Sciatic nerve (tissue), 2 donors: ENCODE measurements at places on chromosomes 13 and 19.
A peak's percentile ranks its signal among the peaks of the same experiment; 100 is the strongest.

- no peak for DNase-seq
Measured at GRCh38 chr19:3586127-3586626, 899 bp downstream of the GIPC3 start.

DNA sequence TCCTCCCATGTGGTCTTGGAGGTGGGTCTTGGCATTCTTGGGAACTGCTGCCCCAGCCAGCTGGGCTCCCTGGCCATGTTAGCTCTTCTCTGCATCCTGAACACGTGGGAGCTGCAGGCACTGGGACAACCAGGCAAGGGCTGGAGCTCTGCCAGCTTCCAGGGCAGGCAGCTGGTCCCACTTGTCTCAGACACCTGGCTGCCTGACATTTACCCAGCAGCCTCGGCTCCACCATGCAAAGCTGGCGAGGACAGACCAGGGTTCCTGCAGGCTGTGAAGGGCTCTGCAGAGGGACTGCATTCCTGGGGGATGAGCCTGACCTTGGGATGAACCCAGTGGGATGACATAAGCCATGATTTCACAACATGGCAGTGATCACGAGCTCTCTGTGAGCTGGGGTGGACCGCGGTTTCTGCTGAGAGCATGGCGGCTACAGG is 99.0 kb upstream of the TSHZ3 start:
- no peak for DNase-seq

GRCh38 chr13:65275108-65275507 is 1955.0 kb downstream of the PCDH9 start:
- DNase-seq, result no peak

DNA sequence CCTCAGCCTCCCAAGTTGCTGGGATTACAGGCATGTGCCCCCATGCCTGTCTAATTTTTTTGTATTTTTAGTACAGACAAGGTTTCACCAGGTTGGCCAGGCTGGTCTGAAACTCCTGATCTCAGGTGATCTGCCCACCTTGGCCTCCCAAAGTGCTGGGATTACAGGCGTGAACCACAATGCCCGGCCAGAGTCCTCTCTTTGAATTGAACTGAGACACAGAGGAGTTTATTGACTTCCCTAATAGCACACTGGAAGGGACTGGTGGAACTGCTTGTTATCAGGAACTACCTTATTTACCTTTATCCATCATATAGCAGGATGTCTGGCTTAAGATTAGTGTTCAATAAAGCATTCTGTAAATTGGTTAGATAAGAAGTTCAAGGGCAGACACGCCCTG is 613.8 kb downstream of the EFNB2 start:
- no peak for DNase-seq

DNA sequence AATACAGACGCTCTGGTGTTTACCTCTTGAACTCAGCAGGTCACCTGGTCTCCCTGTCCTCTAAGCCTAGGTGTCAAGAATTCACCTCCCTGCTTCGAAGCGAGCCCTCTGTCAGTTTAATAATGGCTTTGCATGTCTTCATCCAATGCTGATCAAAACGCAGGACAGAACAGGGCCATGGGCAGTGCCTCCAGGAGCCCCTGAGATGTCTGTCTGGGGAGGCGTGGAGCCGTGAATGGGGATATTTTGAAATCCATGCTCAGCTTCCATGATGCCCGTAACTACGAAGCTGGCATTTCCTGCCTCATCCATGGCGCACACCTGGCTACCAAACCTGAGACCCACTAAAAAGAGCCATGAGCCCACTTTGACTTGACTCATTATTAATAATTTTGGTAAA is 113.7 kb downstream of the RAB20 start:
- no peak for DNase-seq

DNA sequence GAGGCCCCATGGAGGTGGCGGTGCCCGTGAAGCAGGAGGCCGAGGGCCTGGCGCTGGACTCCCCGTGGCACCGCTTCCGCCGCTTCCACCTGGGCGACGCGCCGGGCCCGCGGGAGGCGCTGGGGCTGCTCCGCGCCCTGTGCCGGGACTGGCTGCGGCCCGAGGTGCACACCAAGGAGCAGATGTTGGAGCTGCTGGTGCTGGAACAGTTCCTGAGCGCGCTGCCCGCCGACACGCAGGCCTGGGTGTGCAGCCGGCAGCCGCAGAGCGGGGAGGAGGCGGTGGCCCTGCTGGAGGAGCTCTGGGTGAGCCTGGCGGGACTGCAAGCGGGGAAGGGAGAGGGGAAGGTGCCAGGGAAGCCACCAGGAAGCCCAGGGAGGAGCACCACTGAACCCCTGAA is 5.8 kb downstream of the ZNF444 start:
- no peak for DNase-seq

- peak; percentile 4 for DNase-seq
Measured at GRCh38 chr19:34409189-34410164, 5.3 kb downstream of the PDCD2L start.

DNA sequence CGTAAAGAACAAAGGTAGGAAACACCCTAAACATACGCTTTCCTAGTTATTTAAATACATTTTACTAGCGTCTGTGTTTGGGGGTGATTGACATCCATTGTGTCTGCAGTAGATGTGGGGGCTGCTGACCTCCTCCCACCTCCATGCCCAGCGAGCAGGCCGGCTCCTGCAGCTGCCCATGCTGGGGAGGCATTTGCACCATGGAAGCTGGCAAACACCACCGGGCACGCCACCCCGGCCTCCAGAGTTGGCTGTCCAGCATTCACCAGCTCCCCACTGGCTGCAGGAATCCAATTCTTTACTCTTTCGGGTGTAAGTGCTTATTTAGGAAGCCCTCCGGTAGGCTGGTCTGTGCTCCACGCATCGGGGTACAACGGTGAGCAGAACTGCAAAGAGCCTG is 115.4 kb upstream of the USP29 start:
- no peak for DNase-seq

GRCh38 chr13:36681894-36682624 is 8.2 kb downstream of the SERTM1 start:
- no peak for DNase-seq

DNA sequence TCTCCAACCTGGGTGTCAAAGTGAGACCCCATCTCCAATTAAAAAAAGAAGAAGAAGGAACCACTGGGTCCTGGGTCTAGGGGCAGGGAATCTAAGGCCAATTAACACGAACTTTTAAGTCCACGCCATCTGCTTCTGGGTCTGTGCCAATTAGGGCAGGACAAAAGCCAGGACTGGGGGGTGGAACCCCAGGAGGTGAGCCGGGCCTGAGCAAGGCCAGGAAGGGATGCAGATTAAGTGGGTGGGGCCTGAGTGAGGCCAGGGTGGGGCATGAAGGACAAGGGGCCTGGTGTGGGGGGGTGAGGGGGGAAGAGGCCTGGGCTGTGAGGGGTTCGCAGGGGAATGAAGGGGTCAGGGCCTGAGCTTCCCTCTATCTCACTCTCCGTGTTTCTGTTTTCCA is 26.3 kb upstream of the ZNF83 start:
- DNase-seq, result no peak

GRCh38 chr19:35345671-35346111 is 2.0 kb upstream of the FFAR1 start:
- peak; percentile 34 for DNase-seq

GRCh38 chr13:80040196-80040980 is 300.5 kb downstream of the SPRY2 start:
- DNase-seq, result no peak

DNA sequence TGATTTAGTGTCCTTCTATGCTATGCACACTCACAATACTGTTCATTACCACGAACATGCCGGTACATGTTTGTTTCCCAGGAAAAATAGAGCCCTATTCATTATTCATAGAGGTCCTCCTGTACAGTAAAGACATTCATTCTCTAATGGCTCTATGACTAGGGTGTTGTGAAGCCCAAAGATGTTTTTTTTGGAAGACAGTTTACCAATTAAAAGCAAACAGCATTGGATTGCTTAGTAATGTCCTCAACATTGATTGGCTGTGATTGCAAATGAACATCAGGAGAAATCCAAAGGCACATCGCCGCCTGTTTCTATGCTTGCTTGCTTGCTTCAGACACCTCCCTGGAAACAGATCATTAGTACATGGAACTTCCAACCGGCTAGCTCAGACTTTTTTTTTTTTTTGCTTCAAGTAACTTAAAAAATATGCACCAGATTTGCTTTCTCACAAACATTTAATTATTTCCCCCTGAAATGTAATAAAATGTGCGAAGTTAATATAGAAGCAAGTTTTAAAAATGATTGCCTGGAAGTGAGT is 8.8 kb upstream of the GPC6 start:
- DNase-seq, result no peak

DNA sequence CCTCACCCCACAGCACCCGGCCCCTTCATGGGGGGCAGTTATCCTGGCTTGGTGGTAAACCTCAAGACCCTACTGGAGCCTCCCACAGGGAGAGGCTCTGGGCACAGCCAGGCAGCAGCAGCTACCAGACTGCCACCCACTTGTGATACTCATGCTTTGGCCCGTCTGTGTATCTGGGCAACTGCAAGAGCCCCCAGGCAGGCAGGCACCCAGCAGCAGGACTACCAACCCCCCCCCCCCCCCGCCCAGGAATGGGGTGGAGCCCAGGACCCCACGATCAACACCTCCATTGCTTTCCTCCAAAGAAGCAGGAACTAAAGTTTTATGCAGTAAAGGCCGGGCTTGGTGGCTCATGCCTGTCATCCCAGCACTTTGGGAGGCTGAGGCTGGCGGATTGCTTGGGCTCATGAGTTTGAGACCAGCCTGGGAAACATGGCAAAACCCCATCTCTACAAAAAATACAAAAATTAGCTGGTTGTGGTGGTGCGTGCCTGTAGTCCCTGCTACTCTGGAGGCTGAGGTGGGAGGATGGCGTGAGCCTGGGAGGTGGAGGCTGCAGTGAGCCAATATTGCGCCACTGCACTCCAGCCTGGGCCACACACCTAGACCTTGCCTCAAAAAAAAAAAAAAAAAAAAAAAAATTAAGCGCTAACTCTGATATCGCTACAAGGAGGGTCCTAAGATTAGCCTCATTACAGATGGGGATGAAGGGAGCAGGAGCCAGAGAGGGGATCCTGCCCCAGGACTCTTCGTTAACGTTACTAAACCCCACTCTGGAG is 1.1 kb upstream of the LYL1 start:
- DNase-seq, result no peak

DNA sequence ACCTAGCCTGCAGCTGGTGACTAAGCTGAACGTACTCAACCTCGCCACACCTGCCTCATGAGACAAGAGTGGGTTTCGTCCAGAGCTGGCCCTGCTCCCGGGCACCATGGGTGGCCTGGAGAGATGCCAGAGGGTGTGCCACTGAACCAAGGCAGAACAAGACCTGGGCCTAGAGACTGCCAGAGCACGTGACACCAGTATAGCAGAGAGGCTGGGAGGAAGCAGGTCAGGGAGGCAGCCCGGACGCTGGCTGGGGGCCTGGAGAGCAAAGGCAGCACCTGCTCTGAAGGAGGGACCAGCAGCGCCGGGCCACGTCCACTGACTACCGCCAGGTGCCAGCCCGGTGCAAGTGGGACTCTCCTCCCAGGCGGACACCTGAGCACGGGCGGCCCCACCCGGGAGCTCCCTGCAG is 7.3 kb upstream of the C13orf46 start:
- DNase-seq, result peak; percentile 70

GRCh38 chr13:24131749-24132148 is 28.8 kb upstream of the SPATA13 start:
- DNase-seq, result no peak

- DNase-seq, result no peak
Measured at GRCh38 chr19:3154957-3155736, 19.3 kb downstream of the GNA15 start.

DNA sequence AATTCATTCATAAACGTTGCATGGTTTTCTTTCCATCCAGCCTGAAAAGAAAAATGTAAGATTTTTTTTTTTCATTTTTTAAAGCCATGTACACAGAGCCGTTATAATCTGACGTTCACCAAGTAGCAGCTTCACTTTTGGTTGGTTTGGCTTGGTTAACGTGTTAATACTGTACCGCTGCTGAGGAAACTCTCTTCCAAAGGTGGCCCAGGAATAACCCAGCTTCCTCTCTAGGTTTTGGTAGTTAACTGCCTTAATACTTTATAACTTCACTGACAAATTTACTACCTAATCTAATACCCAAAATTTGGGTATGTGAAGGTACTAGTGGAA is 1.7 kb downstream of the INTS6 start:
- DNase-seq, result no peak

DNA sequence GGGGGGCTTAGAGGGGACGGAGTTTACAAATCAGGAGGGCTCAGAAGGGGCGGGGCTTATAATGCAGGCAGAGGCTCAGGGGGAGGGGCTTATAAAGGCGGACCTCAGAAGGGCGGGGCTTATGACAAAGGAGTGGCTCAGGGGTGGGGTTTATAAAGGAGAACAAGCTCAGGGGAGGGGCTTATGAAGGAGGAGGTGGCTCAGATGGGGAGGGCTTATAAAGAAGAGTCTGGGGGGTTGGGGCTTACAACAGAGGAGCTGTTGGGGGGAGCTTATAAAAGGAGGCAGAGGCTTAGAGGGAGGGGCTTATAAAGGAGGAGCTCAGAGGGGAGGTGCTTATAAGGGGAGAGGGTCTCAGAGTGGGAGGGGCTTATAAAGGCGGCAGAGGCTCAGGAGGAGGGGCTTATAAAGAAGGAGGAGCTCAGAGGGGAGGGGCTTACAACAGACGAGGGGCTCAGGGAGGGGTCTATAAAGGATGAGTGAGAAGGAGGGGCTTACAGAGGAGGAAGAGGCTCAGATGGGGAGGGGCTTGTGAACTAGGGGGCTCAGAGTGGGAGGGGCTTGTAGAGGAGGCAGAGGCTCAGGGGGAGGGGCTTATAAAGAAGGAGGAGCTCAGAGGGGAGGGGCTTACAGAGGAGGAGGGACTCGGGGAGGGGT is 1.0 kb downstream of the SMIM24 start:
- DNase-seq, result no peak

- DNase-seq, result no peak
Measured at GRCh38 chr19:49430172-49430677, 5.0 kb downstream of the GFY start.

DNA sequence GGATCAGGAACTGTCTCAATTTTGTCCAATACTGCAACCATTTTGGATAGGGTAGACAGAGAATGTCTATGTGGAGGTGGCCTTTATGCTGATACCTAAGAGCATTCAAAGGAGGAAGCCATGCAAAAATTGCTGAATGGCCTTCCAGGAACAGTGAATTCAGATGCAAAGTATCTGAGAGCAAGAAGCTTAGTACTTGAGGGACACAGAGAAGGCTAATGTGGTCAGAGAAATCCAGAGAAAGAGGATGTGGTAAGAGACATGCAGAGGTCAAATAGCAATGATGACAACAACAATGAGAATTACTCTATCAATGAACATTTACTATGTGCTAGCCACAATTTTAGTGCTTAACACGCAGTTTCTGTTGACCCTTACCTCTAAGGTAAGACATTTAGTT is 785.6 kb upstream of the KLHL1 start:
- no peak for DNase-seq

- no peak for DNase-seq
Measured at GRCh38 chr13:77176350-77176749, 149.4 kb upstream of the FBXL3 start.
